ENCODE measurements at places on chromosomes 6 and 20.

DNA sequence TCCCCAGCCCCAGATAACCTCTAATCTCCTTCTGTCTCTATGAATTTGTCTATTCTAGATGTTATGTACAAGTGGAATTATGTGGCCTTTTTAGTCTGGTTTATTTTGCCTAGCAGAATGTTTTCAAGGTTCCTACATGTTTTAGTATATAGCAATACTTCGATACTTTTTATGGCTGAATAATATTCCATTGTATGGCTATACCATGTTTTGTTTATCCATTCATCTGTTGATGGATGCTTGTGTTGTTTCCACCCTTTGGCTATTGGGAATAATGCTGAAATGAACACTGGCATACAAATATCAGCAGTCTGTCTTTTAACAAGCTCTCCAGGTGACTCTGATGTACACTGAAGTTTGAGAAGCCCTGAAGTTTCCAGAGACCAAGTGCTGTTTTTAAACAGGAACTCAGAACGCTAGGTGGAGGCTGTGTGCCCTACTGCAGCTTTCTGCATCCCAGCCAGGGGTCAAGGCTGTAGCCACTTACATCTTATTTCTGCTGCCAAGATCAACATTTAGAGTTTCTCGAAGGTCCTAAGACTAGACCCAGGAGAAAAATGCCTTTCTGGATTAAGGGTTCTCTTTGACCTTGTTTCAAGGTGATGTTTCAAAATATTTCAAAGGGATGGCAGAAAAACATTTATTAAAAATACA lies 123.0 kb downstream of the SOBP start:
- DNase-seq, result no peak

- peak; percentile 87 for DNase-seq
These were observed 65.1 kb downstream of the CBFA2T2 start for GRCh38 chr20:33554914-33555420.

DNA sequence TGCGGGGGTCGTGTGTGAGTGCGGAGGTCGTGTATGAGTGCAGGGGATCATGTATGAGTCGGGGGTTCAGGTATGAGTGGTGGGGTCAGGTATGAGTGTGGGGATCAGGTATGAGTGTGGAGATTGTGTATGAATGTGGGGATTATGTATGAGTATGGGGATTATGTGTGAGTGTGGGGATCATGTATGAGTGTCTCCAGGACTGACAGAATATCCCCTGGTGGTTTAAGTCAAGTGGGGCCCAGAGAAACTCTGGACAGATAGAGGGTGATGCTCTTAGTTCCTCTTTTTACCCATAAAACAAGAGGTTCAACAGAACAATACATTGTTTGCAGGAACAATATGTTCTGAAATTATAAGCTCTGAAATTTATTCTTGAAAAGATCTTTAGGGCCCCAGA lies 131.9 kb downstream of the UST start:
- no peak for DNase-seq

GRCh38 chr20:60700728-60701127 lies 551.3 kb upstream of the CDH4 start:
- DNase-seq, result no peak

GRCh38 chr20:17262786-17263185 lies 35.9 kb downstream of the PCSK2 start:
- no peak for DNase-seq

GRCh38 chr20:23264545-23264944 lies 86.0 kb upstream of the NXT1 start:
- DNase-seq, result no peak

- peak; percentile 34 for DNase-seq
These were observed 78.2 kb upstream of the EEF1E1 start for GRCh38 chr6:8180327-8181159.

- no peak for DNase-seq
These were observed 135.1 kb downstream of the CEP57L1 start for GRCh38 chr6:109230453-109230852.

DNA sequence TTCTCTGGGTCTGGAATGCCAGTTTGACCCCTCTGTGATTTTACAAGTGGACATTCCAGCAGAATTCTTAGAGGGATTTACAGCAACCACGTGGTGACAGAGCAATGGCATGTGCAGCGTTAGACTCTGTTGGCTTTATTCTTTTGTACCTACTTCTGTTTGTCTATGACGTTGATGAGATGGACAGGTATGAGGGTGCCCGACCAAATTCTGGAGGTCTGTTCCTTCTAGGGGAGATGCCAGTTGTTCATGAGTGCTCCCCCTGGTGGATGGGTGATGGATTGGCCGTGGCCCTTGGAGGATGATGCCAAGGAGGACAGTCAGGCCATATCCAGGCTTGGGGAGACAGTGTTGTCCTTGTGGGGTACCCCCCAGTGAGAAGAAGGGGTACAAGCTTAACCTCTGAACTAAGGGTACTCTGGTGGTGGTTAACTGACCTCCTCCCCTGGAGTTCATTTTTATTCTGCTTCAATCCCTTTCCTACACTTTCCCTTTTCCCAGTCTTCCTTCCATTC lies 198.6 kb downstream of the DTNBP1 start:
- no peak for DNase-seq

DNA sequence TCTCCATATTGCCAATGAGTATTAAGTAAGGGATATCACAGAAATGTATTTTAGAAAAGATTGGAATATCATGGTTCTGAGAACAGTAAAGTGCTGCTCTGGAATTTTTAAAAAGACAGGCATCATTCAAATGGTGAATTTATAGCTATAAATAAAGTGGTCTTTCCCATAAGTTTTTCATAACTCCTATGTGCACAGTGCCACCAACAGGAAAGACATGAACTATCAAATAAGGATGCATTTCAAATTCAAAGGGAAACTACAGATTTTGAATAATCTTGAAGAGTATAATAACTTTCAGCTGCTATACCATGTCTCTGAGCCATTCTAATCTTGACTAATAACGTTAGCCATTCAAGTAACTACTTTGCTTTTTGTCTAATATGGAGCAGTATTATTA lies 456.8 kb upstream of the GJE1 start:
- DNase-seq, result no peak

GRCh38 chr20:5002077-5002413 lies 735 bp upstream of the SLC23A2 start:
- DNase-seq, result no peak

- DNase-seq, result no peak
These were observed 131.3 kb upstream of the B3GAT2 start for GRCh38 chr6:71088166-71088565.

DNA sequence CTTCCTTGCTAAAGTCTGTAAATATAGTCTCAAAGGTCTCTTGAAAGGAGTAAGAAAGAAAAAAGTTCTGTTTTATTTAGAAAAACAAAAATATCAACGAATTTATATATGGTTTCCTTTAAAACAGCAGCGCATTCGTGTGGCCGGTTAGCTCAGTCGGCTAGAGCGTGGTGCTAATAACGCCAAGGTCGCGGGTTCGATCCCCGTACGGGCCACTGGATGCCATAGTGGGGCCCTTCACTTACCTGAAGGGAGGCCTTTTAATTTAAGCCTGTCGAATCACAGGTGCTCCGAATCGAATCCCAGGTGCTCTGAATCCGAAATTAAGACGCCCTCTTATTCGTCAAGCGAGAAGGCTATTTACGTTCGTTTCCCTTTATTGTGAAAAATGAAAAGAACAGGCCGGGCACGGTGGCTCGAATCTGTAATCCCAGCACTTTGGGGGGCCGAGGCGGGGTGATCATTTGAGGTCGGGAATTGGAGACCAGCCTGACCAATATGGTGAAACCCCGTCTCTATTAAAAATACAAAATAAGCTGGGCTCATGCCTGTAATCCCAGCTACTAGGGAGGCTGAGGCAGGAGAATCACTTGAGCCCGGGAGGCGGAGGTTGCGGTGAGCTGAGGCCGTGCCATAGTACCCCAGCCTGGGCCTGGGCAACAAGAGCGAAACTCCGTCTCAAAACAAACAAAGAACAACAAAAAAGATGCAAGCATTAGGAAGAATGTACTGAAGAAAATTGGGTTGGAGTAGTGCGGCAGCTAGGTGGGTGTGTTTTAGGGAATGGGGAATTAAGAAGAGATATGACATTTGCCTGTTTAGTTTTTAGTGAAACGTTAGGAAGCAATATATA lies 195.8 kb upstream of the ZNF184 start:
- no peak for DNase-seq

DNA sequence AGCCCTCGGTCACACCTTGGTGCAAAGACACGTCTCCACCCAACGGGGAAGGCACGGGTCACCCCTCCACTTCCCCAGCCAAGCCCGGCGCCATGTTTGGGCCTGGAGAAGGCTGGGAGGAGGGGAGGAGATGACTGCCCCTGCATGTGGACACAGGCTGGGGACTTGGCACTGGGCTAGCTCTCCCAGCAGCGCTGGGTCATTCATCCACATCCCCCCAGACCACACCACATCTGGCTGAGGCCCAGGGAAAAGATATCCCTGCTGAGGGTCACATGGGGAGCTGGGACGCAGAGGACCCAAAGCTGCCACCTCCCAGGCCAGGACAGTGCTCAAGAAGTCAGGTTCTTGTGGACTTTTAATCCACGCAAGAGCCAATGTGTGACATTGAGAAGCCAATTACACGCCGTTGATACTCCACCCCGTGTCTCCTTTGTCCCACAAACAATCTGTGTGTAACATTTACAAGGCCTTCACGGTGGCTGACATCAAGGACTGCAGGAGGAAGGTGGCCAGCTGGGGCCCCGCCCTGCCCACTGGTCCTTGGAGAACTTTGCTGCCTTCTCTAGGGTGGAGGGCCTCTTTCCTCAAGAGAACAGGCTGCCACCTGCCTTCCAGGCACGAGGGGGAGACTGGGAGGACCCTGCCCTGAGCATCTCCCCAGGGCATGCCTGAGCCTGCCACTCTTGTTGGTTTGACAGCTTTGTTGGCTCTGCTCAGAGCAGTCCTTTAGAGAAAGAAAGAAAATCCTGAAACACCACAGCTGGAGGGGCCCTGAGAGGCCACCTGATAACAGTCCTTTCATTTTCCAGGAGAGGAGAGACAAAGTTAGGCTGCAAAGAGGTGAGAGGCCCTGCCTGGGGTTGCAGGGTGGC lies 5.3 kb upstream of the IP6K3 start:
- no peak for DNase-seq

GRCh38 chr20:17494201-17494600 lies 37.0 kb downstream of the BFSP1 start:
- no peak for DNase-seq

- DNase-seq, result no peak
These were observed 113.7 kb downstream of the FAM120B start for GRCh38 chr6:170420283-170420682.

GRCh38 chr6:157561929-157562810 lies 181.2 kb downstream of the ZDHHC14 start:
- no peak for DNase-seq

DNA sequence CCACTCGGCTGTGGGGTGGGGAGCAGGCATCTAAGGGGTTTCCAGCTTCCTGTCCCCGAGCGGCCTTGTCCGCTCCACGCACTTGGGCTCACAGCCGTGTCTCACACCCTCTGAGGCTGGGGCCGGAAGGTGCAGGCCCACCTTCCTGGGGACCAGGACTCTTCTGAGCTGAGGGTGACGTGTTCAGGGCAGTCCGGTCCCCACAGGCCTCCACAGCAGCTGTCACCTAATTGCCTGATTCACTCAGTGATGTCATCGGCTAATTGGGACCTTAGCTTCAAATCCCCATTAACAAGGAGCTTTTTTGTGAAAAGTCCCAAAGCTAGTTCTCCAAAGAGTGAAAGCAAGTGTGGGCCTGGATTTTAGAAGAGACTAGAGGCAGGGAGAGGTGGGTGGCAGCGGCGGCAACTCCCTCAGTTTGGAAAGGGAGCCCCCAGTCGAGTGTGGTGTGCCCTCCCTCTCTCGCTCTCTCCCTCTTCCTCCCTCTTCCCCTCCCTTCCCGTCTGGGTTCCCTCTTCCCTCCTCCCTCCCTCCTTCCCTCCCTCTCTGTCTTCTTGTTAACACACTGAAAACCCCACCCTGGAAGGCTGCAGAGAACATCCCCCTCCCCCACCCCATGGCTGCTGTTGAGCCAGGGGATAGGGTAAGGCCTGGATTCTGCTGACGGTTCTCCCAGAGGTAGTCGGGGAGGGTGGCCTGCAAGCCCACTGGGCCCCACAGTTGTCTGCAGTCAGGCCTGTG lies 39.0 kb downstream of the MYT1 start:
- DNase-seq, result no peak

GRCh38 chr6:17705778-17706579 lies 746 bp downstream of the NUP153 start:
- DNase-seq, result no peak

GRCh38 chr6:13303668-13304017 lies 24.7 kb downstream of the TBC1D7 start:
- DNase-seq, result no peak

- no peak for DNase-seq
These were observed 9.6 kb downstream of the MRS2 start for GRCh38 chr6:24412294-24412693.

DNA sequence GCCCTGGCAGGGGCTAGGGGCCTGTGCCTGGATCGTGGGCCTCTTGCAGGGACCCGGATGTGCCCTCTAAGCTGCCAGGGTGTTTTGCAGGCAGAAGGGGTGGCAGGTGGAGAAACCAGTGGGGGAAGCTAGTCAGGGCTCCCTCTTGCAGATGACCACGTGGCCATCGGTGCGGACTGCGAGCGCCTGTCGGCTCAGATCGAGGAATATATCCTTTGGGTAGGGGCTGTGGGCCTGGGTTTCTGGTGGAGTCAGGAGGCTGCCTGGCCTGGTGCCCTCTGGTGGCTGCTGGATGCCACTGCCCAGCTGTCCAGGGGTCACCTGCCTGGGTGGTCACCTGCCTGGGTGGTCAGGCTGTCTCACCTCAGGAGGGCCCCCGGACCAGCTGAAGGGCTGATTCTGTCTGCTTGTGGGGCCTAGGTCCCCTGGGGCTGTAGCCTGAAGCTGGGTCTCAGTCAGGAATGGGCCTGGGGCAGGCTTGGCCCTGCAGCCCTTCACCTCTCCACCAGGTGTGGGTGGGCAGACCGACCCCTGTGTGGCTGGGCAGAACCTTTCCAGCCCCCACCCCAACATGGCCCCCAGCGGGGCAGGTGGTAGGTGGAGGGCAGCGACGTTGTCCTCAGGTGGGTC lies 6.7 kb downstream of the TCEA2 start:
- no peak for DNase-seq

- DNase-seq, result no peak
These were observed 1.1 kb downstream of the AGPAT4 start for GRCh38 chr6:161272635-161273273.

- no peak for DNase-seq
These were observed 50.1 kb downstream of the HDDC2 start for GRCh38 chr6:125251516-125252220.

DNA sequence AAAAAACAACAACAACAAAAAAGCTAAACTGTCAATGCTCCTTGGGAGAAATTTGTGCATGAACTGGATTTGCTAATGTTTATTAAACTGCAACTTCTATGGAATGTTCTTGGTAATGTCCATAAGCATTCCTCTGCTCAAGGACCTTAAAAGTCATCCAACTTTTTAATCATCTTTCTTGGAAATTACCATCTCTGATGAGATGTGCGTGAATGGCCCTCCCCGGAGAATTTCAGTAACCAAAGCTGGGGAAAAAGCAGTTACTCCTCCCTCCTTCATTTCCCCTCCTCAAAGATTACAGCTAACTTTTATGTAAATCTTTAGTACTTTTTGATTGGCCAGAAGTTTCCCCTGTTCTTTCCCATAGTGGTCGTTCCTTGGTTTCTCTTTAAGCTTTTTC lies 5.2 kb downstream of the TBCC start:
- DNase-seq, result peak; percentile 74

All from AG09319 (cell line).